HFFc6 (cell line): ENCODE measurements at places on chromosomes 6 and 20. TPM values are rescaled to one million over a fixed set of nuclear protein-coding genes. Genes with fewer than 3 reads are reported as not detected.
A peak's percentile ranks its signal among the peaks of the same experiment; 100 is the strongest.

GRCh38 chr20:24781418-24781980 is 167.6 kb upstream of the CST7 start:
- peak; percentile 41 for DNase-seq

DNA sequence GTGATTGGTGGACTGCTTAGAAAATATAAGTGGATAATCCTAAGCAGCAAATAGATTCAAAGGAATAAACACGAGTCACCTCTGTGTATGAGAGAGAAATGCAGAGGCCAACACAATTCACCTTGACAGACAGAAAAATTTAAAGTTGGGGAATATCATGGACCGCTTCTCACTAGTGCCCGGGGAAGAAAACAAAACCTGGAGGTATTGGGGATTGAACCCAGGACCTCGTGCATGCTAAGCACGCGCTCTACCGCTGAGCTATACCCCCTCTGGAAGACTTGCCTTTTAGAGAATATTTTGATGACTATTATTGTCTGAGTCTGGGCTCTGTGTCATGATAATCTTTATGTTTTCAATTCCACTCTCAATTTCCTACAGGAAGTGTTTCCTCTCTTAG is 111.9 kb downstream of the TRIM27 start:
- peak; percentile 47 for DNase-seq

DNA sequence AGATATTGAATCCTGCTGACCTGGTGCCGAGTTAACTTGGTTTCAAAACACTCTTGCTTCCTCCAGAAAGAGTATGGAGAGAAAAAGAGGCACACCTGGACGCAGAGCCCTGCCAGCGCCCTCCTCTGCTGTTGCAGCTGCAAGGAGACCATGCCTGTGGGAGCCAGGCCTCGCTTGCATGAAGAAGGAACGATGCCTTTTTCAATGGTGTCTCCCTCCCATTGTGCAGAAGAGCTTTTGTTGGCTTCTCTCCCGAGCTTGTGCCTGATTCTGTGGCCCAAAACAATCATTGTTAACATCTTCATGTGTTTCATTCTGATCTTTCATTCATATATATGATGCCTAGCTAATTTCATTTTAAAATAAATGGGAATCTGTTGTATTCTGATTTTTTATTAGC is 98.1 kb downstream of the FAM120B start:
- DNase-seq: no peak

CAGE1 gene
- not detected in 2 replicates for total RNA-seq

SNRPB2 gene
- 70.6 and 79.8 TPM in 2 replicates for total RNA-seq

DNA sequence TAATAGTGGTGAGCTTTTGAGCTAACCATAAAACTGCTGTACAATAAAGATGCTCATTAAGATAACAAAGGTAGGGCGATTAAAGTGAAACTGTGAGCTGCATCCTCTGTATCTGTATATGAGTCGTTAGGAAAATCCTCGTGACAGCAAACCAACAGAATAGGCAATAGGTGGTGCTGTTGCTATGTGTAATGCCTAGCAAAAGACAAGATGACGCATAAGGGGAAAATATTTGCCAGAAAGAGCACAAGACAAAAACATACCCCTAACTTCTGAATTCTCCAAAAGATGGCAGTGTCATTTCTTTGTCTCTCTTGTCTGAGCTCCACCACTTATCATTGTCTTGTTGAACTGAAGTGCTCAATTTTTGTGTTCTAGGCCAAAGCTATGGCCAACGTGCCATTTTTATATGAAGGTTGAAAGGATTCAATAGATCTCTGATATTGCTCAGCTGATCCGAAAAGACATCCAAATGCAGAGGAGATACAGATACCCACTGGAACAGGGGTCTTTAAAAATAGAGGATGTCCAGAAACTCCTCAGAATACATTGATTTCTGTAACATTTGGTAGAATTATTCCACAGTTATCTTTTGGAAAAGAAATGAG is 56.3 kb upstream of the ANKEF1 start:
- peak; percentile 84 for DNase-seq

TSPO2 gene
- not detected in 3 replicates for total RNA-seq

TNFRSF6B gene
- total RNA-seq: 0.27 to 1.8 TPM (median 1.3 TPM) in 3 replicates

TINAG gene
- total RNA-seq: not detected in 3 replicates

GTPBP2 gene
- 32.1 and 38.3 TPM in 2 replicates for total RNA-seq

GGTLC1 gene
- not detected in 3 replicates for total RNA-seq

OR2J3 gene
- total RNA-seq: not detected in 3 replicates

FLRT3 gene
- not detected in 3 replicates for total RNA-seq

DNA sequence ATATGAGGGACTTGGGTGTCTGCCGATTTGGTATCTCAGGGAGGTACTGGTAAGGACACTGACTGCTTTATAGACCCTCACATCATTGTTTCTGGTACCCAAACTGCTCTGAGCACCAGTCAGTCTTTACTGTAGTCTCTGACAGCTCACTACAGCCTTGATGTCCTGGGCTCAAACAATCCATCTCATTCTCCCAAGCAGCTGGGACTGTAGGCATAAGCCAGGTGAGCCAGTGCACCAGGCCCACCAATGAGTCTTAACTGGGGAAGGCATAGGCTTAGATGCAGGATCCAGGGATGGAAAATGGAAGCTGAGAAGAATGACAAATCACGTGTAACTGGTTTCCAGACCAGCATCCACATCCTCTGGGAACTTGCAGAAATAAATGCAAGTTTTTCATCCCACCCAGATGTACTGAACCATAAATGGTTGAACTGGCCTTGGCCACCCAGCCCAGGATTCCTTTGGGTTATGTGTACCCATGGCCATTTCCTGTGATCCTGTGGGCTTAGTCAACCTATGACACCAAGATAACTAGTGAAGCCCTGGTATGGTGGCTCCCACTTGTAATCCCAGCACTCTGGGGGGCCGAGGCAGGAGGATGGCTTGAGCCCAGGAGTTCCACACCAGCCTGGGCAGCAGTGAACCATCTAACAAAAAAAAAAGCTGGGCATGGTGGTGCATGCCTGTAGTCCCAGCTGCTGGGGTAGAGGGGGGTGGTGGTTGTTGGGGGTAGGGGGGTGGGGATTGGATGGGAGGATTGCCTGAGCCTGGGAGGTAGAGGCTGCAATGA is 5.8 kb downstream of the TUBB start:
- DNase-seq: peak; percentile 68

SYNDIG1 gene
- 0.18 to 0.51 TPM in 2 of 3 replicates, not detected in the other for total RNA-seq

PRDM13 gene
- total RNA-seq: not detected in 3 replicates

- DNase-seq: no peak
Observed at GRCh38 chr6:54294965-54295532, 13.2 kb upstream of the TINAG start.

GPLD1 gene
- total RNA-seq: 0.14 to 0.62 TPM (median 0.44 TPM) in 3 replicates

DNA sequence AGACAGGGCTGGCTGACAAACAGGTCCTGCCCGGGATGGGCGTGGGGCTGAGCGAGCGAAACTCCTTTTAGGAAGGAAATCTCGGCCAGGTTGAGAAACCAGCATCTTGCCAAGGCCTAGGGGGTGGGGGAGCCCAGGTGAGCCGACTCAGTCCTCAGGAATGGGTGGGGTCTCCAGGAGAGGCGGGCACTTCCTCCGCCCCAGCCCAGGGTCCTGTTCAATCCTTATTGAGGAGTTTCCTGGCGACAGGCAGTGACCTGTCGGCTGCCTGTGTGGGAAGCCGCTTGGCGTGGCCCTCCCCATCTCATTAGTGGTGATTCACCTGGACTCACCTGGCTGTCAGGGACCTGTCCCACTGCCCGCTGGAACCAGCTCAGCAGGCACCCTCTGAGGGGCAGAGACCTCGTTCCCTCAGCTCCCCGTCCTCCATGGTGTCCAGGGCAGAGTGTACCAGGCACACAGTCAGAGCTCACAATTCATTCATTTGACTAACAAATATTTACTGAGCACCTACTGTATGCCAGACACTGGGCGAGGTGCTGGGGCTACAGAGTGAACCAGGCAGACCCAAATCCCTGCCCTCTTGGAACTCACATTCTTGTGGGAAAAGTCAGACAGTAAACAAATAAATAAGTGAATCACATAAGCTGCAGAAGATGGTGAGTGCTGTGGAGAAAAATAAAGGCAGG is 51.1 kb downstream of the FGD2 start:
- peak; percentile 21 for DNase-seq

- DNase-seq: no peak
Observed at GRCh38 chr6:5115168-5115567, 30.0 kb downstream of the PPP1R3G start.

LMBRD1 gene
- 17.0 and 19.2 TPM in 2 replicates for total RNA-seq

PTPRK gene
- 103 to 106 TPM (median 104 TPM) in 3 replicates for total RNA-seq

DNA sequence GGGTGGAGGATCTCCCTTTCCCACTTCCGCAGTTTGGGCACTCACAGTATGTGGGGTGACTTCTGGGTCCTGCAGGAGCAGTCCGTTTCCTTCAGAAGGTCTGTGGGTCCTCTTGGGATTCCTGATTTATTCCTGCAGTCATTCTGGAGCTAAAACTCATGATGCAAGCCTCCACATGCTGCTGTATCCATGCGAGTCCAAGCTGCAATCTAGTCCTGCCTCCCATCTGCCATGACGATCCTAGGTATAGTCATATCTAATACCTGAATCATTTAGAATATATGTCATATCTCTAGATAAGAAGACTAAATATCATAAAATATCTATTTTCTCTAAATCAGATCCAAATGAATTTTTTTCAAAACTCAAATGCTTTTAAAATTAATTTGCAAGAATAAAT is 103.4 kb upstream of the AHI1 start:
- DNase-seq: no peak

DNA sequence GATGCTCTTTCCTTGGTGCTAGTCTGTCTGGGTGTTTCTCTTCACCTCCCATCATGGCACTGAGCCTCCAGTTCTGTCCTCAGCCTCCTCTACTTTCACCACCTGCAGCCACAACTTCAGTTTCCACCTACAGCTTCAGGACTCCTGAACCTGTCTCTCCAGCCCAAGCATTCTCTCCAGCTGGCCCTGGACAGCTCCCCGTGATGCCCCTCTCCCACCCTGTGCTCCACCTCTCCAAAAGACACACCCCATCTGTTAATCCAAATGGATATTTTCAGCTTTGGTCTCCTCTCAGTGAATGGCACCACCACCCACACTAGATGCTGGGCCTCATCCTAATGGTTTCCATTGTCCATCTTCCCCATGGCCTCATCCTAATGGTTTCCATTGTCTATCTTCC is 79.5 kb upstream of the NEDD9 start:
- DNase-seq: no peak

DEFB126 gene
- not detected in 3 replicates for total RNA-seq

DNA sequence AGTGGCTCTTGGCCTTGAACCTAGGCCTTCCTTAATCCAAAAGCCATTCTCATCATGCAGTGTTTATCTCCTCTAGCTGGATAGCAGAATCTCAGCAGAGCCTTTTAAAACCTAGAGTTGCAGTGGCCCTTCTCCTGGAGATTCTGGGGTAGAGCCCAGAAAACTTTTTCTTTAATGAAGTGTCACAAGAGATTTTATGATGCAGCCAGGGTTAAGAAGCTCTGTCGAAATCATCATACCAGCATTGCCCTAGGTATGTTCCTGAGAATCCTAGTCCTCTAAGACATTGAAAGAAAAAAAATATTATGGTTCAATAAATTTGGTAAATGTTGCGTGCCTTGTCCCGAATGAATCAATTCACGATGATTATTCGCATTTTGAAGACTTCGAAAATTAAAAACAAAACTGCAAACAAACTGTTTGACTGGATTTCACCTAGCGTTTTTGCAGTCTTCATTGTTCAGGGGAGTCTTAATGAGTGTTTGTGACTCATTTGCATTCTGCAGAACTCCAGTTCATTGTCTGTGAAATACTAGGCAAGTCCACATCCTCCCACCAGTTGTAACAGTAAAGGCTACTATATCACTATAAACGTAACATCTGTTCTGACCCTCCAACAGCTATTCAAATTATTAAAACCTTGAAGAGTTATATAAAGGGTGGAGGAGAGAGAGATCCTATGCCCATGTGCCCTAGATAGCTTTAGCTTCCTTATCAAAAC is 198.6 kb downstream of the UST start:
- no peak for DNase-seq

DNA sequence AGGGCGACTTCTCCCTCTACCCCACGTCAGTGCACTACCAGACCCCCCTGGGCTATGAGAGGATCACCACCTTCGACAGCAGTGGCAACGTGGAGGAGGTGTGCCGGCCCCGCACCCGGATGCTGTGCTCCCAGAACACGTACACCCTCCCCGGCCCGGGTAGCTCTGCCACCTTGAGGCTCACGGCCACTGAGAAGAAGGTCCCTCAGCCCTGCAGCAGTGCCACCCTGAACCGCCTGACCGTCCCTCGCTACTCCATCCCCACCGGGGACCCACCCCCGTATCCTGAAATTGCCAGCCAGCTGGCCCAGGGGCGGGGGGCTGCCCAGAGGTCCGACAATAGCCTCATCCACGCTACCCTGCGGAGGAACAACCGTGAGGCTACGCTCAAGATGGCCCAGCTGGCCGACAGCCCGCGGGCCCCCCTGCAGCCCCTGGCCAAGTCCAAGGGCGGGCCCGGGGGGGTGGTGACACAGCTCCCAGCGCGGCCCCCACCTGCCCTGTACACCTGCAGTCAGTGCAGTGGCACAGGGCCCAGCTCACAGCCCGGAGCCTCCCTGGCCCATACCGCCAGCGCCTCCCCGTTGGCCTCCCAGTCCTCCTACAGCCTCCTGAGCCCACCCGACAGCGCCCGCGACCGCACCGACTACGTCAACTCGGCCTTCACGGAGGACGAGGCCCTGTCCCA is 57.5 kb upstream of the TMEM181 start:
- no peak for DNase-seq

GRCh38 chr6:115720900-115721299 is 339.8 kb downstream of the FRK start:
- no peak for DNase-seq

PPARD gene
- 41.4 to 48.0 TPM (median 41.9 TPM) in 3 replicates for total RNA-seq

SPATA25 gene
- total RNA-seq: 0.47 and 0.48 TPM in 2 replicates

- DNase-seq: no peak
Observed at GRCh38 chr20:37238935-37239451, 22.6 kb downstream of the GHRH start.

GRCh38 chr6:77462359-77463307 is 658 bp downstream of the HTR1B start:
- no peak for DNase-seq

GRCh38 chr20:52082612-52083011 is 109.0 kb downstream of the ZFP64 start:
- no peak for DNase-seq

MAS1 gene
- not detected in 3 replicates for total RNA-seq

DNA sequence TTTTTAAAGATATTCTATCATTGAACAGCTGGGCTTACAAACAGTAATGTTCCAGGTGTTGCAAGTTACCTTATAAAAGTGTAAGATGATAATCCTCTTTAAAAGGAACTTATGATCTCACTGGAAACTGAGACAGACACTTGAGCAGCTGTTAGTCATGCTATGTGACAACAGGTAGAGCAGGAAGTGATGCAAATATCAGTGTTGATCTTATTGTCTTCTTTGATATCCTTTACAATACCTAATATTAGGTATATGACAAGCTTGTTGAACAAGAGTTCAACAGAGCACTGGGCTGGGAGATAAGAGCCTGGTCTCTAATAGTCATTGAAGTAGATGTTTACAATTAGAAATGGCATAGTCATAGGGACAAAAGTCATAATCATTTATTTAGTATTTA is 150.0 kb downstream of the UBE3D start:
- DNase-seq: no peak

- peak; percentile 73 for DNase-seq
Observed at GRCh38 chr6:1424306-1424927, 35.0 kb downstream of the FOXF2 start.

GRCh38 chr6:15441215-15441868 is 195.5 kb downstream of the JARID2 start:
- DNase-seq: peak; percentile 72

GRCh38 chr6:31621320-31621939 is 915 bp downstream of the PRRC2A start:
- DNase-seq: no peak
